ENCODE measurements at places on chromosomes 7 and 10.

DNA sequence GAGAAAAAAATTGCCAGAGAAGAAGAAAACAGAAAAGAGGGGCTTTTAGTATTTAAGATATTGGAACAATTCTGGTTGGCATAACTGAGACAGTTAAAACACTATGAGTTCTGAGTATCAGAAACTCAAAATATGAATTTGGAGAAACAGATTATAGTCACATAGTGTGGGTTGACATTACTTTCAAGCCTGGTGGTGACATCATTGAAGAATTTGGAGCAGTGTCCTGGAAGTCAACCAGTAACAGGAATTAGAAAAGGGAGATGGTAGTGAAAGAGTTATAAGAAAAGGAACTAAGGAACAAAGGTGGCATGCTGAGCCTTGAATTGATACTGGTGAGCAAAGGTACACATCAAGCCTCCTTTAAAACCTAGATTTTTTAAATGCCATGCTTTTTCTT is 88.2 kb downstream of the ZNF438 start:
- DNase-seq: no peak

DNA sequence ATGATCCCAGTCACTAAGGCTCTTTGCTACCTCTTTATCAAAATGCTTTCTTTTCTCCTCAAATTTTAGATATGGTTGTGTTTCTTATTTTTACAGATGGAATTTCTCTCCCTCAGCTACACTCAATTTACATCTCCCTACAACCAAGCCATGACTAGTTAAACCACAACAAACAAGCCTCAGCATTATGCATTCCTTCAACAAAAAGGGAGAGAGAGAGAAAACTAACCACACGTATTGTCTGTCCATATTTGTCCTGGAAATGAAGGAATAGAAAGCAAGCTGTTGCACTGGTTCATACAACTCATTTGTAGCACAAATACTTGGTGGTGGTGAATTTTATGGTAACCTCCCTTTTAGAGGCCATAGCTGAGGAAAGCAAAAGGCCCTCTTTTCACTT is 286.4 kb downstream of the AHR start:
- DNase-seq: no peak

DNA sequence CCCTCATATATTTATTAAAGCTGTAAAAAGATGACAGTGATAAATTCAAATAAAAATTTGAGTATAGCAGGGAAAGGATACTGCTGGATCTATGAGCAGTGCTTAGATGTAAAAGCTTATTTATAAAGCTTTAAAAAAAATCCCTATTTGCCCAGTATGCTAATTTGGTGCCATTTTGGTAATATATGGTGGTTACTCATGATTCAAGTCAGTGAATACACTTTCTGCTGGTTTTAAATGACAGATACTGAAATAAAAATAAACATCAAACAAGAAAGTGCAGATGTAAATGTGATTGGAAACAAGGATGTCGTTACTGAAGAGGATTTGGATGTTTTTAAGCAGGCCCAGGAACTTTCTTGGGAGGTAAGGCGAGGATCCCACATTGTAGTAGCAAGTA is 134.4 kb upstream of the SAMD8 start:
- no peak for DNase-seq

DNA sequence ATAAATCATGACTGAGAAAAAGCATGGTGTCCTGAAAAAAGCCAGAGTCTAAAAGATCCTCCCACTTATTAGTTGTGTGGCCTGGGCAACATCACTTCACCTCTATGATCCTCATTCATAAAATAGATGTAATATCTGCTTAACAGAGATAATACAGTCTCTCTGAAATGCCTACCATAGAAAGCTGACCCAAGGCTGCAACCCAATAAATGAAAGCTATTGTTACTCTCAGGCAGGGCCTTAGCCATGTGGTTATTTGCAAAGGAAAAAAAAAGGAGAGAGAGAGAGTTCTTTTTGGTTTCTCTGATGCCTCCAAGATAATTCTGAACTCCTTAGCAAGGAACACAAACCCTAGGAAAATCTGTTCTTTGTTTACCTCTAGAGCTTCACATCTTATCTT is 7.9 kb downstream of the FAM13C start:
- no peak for DNase-seq

GRCh38 chr10:72328045-72328828 is 26.5 kb downstream of the DNAJB12 start:
- no peak for DNase-seq

- no peak for DNase-seq
These were observed 25.2 kb upstream of the OTUD1 start for GRCh38 chr10:23413629-23414089.
